Karpas-422 (cell line): ENCODE measurements at places on chromosomes 2 and 18.

GRCh38 chr2:14140009-14140550, 492.4 kb upstream of the LRATD1 start:
- no peaks in the 10 kb centered on the region for H3K27me3 ChIP-seq
- no peaks in the 10 kb centered on the region for H3K36me3 ChIP-seq
- DNase-seq, result no peak
- H3K27ac ChIP-seq, result no peak overlapping the region

DNA sequence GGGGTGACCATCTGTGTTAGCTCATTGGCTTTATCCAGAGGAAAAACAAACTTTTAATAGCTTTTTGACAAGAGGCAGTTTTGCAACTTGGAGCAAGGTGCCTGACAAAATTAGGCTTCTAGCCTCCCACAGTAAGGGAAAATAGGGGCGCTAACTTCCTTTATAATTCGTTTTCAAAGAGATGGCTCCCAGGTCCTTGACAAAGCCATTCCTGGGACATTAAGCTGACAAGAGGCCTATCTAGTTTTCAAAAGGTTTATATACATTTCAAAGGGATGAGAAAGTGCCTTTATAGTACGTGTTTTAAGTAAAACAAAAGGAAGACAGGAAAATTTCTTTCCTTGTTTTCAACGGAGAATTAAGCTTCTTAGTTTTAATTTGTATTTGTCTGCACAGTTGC, 159.4 kb upstream of the GCFC2 start:
- no peaks in the 10 kb centered on the region for H3K4me1 ChIP-seq
- H3K4me3 ChIP-seq, result no peak overlapping the region
- no peaks in the 10 kb centered on the region for H3K36me3 ChIP-seq
- no peak overlapping the region for H3K27ac ChIP-seq
- no peak for DNase-seq

DNA sequence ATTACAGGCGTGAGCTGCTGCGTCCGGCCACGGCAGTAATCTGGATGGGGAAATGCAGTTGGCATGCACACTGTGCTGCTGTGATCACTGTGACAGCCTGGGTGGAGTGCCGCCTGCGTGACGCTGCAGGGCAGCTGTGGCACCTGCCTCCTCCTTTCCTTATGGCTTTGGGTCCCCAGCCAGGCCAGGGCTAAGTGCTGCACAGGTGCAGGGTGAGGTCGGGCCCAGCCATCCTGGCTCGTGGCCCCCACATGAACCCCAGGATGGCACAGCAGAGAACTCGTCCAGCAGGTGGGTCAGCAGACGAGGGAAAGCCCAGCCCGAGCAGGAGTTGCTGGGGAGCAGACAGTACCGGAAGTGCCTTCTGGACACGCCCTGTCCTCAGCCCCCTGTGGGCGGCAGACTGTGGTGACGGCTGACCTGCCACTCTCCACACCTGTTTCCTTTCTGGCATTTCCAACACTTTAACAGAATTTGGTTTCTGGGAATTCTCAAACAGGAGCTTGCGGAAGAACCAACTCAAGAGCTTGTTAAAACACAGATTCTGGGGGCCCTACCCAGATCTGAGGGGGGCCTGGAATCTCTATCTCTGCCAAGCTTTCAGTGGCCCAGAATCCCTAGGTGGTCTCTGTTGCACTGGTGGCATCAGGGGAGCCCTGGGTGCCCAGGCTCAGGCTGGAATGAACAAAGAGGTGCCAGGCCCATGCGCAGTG, 16.9 kb downstream of the HS1BP3 start:
- no peak overlapping the region for H3K4me3 ChIP-seq
- no peaks in the 10 kb centered on the region for H3K27me3 ChIP-seq
- no peaks in the 10 kb centered on the region for H3K36me3 ChIP-seq
- DNase-seq, result no peak
- H3K4me1 ChIP-seq, result peaks cover 4% of the 10 kb centered on the region; the same call in 1 of the 2 replicates
- H3K27ac ChIP-seq, result no peak overlapping the region

GRCh38 chr2:650343-651310, 26.6 kb downstream of the TMEM18 start:
- peaks cover 32% of the 10 kb centered on the region for H3K4me1 ChIP-seq
- no peaks in the 10 kb centered on the region for H3K27me3 ChIP-seq
- no peak for DNase-seq
- H3K36me3 ChIP-seq, result no peaks in the 10 kb centered on the region
- no peak overlapping the region for H3K4me3 ChIP-seq

DNA sequence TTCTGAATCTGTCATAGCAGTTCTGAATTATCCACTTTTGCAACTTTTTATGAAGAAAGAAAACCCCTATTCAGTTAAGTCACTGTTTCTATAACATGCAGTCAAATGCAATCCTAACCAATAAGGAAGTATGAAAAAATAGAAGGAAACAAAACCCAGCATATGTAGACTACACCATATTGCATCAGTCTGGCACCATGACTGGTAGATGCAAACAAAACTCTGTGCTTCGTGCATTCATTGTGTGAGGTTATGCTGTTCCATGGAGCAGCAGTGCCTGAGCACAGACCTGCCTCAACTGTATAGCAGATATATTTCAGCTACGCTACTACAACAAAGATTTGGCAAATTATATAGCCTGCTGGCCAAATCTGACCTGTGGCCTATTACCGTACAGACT, 325.5 kb downstream of the LRP1B start:
- no peaks in the 10 kb centered on the region for H3K36me3 ChIP-seq
- no peaks in the 10 kb centered on the region for H3K4me1 ChIP-seq
- no peak overlapping the region for H3K4me3 ChIP-seq
- no peak overlapping the region for H3K27ac ChIP-seq
- no peaks in the 10 kb centered on the region for H3K27me3 ChIP-seq
- no peak for DNase-seq

- DNase-seq, result no peak
- no peaks in the 10 kb centered on the region for H3K36me3 ChIP-seq
- no peak overlapping the region for H3K4me3 ChIP-seq
- no peak overlapping the region for H3K27ac ChIP-seq
- H3K27me3 ChIP-seq, result no peaks in the 10 kb centered on the region
Observed at GRCh38 chr2:15315411-15315810, 245.7 kb downstream of the NBAS start.

- no peaks in the 10 kb centered on the region for H3K27me3 ChIP-seq
- DNase-seq, result no peak
- no peak overlapping the region for H3K27ac ChIP-seq
- H3K4me1 ChIP-seq, result no peaks in the 10 kb centered on the region
Observed at GRCh38 chr18:76621226-76621625, 126.2 kb upstream of the ZNF516 start.

- no peaks in the 10 kb centered on the region for H3K27me3 ChIP-seq
- no peaks in the 10 kb centered on the region for H3K36me3 ChIP-seq
- H3K4me3 ChIP-seq, result peak within 1 kb of the TSS; percentile 70
Observed at GRCh38 chr2:134718817-134719814, at the start of gene TMEM163. TMEM163 (minus strand) TSS chr2:134719000.

- no peaks in the 10 kb centered on the region for H3K4me1 ChIP-seq
- no peak overlapping the region for H3K4me3 ChIP-seq
- H3K27me3 ChIP-seq, result no peaks in the 10 kb centered on the region
- DNase-seq, result no peak
- H3K36me3 ChIP-seq, result no peaks in the 10 kb centered on the region
Observed at GRCh38 chr2:69041214-69041613, 28.2 kb downstream of the ANTXR1 start.

DNA sequence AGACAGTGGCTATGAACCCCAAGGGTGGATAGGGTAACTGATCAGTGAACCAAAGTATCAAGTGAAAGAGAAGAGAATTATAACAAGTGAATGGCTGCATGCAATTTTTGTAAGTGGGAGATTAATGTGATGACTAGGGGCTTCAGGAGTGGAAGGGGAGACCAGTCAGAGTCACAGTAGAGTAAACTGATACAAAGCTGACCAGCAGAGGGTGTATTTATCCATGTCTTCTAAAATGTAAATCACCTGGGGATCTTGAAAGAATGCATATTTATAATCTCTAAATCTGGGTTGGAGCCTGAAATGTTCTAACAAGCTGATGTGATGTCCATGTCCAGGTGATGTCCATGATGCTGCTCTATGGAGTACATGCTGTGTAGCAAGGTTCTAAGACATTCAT, 1351.3 kb upstream of the CHAC2 start:
- H3K27ac ChIP-seq, result no peak overlapping the region
- H3K4me3 ChIP-seq, result no peak overlapping the region
- DNase-seq, result no peak
- H3K27me3 ChIP-seq, result no peaks in the 10 kb centered on the region
- no peaks in the 10 kb centered on the region for H3K4me1 ChIP-seq
- H3K36me3 ChIP-seq, result no peaks in the 10 kb centered on the region

- H3K4me3 ChIP-seq, result no peak overlapping the region
- H3K27ac ChIP-seq, result no peak overlapping the region
- no peaks in the 10 kb centered on the region for H3K27me3 ChIP-seq
- no peak for DNase-seq
- H3K36me3 ChIP-seq, result no peaks in the 10 kb centered on the region
Observed at GRCh38 chr2:231364961-231365810, 30.3 kb upstream of the B3GNT7 start.

DNA sequence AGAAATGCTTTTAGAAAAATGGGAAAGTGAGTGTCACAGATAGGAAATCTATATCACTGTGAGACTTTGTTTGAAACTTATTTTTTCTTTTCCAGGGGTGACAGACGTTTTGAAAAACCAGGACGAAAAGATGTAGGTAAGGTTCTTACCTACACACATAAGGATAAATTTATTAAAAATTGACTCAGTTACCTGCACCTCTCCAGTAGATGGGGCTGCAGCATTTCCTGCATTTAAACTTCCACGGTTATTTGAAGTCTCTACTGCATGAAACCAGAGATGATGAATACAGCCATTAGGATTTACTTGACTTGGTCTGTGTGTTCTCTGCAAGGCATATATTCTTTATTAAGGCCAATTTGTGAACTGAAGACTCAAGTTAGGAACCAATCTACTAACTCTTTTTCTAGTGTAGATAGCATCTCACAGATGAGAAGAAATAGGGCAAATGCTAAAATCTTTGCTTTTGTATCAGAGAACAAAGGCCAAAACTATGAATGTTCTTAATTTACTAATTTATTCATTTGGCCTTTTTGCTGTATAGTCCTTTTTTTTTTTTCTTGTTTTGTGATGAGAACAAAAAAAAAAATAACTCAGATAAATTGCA, 15.0 kb downstream of the KCNJ13 start:
- H3K27me3 ChIP-seq, result no peaks in the 10 kb centered on the region
- H3K4me1 ChIP-seq, result peaks cover 2% of the 10 kb centered on the region
- H3K4me3 ChIP-seq, result no peak overlapping the region
- H3K27ac ChIP-seq, result no peak overlapping the region

DNA sequence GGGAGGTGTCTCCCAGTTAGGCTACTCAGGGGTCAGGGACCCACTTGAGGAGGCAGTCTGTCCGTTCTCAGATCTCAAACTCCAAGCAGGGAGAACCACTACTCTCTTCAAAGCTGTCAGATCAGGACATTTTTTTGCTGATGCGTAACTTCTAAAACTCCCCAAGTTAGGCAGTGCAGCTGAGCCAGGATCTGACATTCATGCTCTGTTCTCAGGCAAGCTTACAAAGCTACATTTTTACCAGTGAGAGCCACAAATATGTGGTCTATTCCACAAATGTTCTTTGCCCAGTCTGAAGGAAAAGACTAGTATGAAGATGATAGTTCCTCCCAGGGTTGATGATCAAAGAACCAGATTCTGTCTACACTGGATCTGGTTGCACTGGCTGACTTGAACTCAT, 184.1 kb downstream of the MTCL1 start:
- no peaks in the 10 kb centered on the region for H3K36me3 ChIP-seq
- no peaks in the 10 kb centered on the region for H3K27me3 ChIP-seq
- DNase-seq, result no peak
- no peak overlapping the region for H3K4me3 ChIP-seq
- no peak overlapping the region for H3K27ac ChIP-seq
- no peaks in the 10 kb centered on the region for H3K4me1 ChIP-seq

GRCh38 chr18:21914739-21915319, 174.2 kb downstream of the MIB1 start:
- DNase-seq, result peak; percentile 74
- H3K27ac ChIP-seq, result no peak overlapping the region
- no peaks in the 10 kb centered on the region for H3K36me3 ChIP-seq
- no peaks in the 10 kb centered on the region for H3K4me1 ChIP-seq

DNA sequence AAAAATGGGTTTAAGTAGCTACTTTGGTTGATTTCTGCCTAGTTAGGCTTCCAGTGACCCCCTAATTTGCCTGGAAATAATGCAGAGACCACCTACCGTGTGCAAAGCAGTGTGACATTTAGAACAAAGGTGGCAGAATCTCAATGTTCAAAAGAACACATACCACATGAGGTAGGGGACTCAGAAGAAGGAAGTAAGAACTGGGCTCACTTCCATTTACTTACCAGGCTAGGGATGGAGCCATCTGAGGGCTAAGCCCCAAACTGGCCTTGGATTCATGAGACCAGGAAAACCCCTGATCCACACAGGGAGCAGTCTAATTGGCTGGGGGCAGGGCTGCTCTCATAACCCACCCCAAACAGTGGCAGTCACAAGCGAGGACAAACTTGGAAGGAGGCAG, 190.7 kb downstream of the NCKAP5 start:
- no peak overlapping the region for H3K4me3 ChIP-seq
- H3K27me3 ChIP-seq, result no peaks in the 10 kb centered on the region
- no peak for DNase-seq
- H3K27ac ChIP-seq, result no peak overlapping the region
- no peaks in the 10 kb centered on the region for H3K36me3 ChIP-seq

DNA sequence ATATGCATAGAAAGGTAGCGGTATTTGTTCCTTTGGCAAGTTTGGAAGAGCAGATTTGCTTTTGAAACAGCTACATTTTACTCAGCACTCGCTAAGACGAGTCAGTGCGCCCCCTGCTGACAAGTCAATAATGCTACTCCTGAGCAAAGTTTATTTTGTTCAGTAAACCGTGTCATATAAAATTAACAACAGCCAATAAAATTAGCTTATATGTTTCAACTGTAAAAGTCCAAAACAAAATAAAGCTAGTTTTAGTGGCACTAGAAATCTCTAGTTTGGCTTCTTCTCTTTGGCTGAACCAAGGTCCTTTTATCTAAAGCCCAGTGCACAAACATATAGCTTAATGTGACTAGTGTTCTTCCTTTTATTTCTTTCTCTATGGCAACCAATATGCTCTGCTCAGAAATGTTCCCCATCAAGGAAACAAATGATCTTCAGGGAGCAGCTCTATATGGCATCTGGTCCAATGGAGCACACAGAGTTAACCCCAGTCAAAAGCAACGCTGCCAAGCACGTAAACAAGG, 4.2 kb upstream of the POU3F3 start:
- H3K36me3 ChIP-seq, result no peaks in the 10 kb centered on the region
- H3K4me1 ChIP-seq, result no peaks in the 10 kb centered on the region
- H3K4me3 ChIP-seq, result no peak overlapping the region
- no peak overlapping the region for H3K27ac ChIP-seq
- no peaks in the 10 kb centered on the region for H3K27me3 ChIP-seq

GRCh38 chr2:677056-677958, at the start of gene TMEM18:
TMEM18 (minus strand) TSS chr2:677406; CDS start chr2:677345, 61 bp downstream.
- peak within 1 kb of the TSS; percentile 98 for H3K27ac ChIP-seq
- DNase-seq, result peak; percentile 98
- H3K36me3 ChIP-seq, result peaks cover 20% of the 10 kb centered on the region
- H3K27me3 ChIP-seq, result no peaks in the 10 kb centered on the region

DNA sequence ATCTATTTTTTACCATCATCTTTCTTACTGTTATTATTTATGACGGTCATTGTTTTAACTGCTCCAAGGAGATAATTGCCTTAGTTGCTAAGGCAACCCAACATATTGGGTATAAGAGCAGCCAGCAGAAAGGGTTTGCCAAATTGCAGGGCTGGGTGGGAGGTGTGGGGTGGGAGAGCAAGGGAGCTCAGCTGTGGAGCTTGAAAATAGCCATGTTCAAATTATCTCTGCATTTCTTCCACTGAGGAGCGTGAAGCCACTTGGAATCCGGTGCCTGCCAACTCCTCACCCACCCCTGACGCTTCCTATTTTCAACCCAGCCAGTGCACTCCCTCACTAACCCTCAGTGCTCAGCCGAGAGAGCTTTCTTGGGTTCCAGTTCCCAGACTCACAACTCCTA, 60.8 kb downstream of the SETBP1 start:
- H3K4me1 ChIP-seq, result peaks cover 4% of the 10 kb centered on the region; the same call in 1 of the 2 replicates
- H3K36me3 ChIP-seq, result no peaks in the 10 kb centered on the region
- no peak overlapping the region for H3K27ac ChIP-seq
- no peak overlapping the region for H3K4me3 ChIP-seq
- DNase-seq, result no peak
